ENCODE measurements at places on chromosomes 3 and 15.

- no peak for DNase-seq
These were observed 11.3 kb downstream of the PDIA5 start for GRCh38 chr3:123078101-123078500.

GRCh38 chr3:22836131-22836530 is 367.0 kb upstream of the UBE2E2 start:
- DNase-seq = no peak

- no peak for DNase-seq
These were observed 4.7 kb downstream of the SEMA3G start for GRCh38 chr3:52440249-52440551.

DNA sequence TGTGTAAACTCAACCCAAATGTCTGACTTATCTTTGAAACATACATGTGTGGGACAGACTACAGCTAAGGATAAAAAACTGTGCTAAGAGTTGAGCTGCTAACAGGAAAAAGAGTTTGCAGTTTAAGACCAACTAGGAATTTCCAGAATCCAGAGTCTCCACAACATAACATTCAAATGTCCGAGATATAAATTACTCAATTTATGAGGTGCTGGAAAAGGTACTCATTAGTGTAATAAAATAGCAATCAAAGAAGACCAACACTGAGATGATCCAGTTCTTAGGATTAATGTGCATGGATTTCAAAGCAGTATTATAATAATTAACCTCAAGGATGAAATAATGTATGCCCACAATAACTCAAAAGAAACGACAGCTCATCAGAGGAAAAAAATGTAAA is 426.5 kb upstream of the KCNMB2 start:
- no peak for DNase-seq

- no peak for DNase-seq
These were observed 550.0 kb downstream of the AGBL1 start for GRCh38 chr15:86629409-86630356.

DNA sequence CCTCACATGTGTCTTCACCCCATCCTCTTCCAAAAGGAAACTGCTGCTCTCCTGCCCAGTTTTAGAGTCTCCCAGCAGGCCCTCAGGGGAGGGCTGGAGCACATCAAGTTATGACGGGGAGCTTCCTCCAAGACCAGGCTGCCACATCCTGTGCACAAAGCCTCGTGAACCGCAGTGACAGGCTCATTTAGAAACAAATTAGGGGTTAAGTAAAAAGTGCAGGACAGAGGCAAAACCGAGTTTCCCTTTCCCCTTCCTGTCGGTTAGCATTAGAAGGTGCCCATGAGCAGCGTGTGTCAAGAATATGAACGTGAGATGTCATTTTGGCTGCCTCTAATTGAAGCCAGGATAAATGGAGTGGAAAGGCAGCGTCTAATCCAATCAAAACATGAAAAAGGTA is 199.7 kb downstream of the ARRDC4 start:
- DNase-seq = no peak

GRCh38 chr3:142596726-142597088 is 514 bp downstream of the PLS1 start:
- DNase-seq = no peak

DNA sequence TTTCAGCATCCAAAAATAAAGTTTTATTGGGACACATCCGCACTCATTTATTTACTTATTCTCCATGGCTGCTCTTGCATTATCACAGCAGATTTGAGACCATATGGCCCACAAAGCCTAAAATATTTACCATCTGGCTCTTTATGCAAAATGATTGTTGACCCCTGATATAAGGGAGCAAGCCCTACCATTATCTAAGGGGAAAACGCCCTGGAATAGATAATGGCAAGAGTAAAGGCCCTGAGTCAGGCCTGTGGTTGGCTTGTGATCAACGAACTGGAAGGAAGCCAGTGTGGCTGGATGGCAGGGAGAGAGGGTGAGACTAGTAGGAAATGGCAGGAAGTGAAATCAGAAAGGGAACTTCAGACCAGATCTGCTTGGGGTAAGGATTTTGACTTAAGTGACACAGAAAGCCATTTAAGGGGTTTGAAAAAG is 24.6 kb upstream of the DMXL2 start:
- DNase-seq = peak; percentile 57

DNA sequence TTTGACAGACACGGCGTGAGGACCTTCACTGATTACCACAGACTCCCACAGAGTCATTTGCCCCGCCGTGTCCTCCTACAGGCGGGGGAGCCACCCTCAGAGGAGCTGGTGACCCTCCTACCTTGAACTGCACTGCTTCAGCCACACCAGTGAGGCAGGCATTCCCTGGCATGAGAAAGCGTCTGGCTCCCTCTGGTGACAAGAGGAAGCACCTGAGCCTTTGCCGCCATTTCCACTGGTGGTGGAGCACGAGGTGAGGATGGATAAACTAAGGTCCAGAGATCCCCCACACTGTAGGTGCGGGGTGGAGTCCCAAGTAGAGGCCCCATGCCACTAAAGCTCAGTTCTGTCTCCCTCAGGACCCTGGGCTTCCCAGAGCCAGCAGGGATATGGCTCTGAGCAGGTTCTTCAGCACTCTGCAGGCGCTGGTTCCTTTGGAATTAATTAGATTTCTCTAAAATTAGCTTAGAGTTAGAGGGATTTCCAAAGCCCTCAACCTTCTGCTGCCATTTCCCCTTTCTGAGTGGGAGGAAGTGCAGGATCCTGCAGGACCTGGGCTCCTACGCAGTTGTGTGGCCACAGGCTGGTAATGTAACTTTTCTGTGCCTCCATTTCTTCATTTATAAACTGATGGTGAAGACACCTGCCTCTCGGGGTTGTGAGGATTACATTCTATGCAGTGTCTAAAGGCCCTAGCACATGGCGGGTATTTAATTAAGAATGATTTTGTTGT is 224.0 kb downstream of the SLCO3A1 start:
- peak; percentile 36 for DNase-seq

GRCh38 chr3:23865595-23866396 is 51.0 kb downstream of the NKIRAS1 start:
- DNase-seq = peak; percentile 84

Data from iris pigment epithelial cell (primary cell).